Karpas-422 (cell line): ENCODE measurements at places on chromosomes 7 and 10. TPM values are rescaled to one million over a fixed set of nuclear protein-coding genes. Genes with fewer than 3 reads are reported as not detected.

DNA sequence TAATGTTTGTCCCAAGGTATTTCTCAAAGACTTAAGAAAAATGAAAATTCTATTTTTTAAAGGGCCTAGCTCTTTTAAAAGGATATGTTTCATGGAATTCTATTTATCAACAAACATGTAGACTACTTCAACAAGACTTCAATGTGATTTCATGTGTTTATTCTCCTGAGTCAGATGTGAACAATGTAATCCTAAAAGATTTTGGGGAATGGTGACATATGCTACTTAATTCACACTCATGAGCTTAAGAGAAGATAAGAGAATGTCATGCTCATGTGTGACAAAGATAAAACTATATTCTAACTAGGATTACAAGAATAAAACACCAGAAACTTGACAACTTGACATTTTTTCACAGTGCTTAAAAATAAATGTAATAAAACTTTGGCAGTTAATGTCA, 127.5 kb downstream of the TES start:
- H3K27ac ChIP-seq: no peak overlapping the region
- no peak for DNase-seq
- 0 out of 2 replicates have a peak, but pooled peaks cover 3% of the 10 kb centered on the region for H3K27me3 ChIP-seq
- no peaks in the 10 kb centered on the region for H3K36me3 ChIP-seq

DNA sequence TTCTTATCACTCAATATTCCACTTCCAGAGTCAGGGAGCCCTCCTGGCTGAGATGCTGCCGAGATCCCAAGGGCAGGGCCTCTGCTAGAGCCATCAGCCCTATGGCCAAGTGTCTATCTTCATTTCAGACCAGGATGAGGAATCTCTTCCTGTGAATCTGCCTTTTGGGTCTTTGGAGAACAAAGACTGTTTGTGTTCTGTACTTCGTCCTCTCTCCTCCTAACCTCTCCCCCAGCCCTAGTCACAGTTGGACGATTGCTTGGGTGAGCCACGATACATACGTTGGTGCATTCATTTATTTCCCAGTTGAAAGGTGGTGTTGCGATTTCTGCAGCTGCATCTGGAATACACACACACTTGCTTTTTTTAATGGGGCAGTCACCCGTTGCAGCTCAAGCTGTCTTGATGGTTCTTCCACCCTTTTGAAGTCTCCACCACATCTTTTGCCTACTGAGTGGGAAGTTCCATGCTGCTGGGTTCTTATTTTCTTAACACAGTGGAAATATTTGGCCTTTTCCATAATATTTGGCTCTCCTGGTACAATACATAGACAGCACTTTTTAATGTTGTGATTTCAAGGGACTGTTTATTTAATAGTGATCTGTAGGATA, 26.7 kb downstream of the SH3PXD2A start:
- no peak overlapping the region for H3K4me3 ChIP-seq
- no peak for DNase-seq

DNA sequence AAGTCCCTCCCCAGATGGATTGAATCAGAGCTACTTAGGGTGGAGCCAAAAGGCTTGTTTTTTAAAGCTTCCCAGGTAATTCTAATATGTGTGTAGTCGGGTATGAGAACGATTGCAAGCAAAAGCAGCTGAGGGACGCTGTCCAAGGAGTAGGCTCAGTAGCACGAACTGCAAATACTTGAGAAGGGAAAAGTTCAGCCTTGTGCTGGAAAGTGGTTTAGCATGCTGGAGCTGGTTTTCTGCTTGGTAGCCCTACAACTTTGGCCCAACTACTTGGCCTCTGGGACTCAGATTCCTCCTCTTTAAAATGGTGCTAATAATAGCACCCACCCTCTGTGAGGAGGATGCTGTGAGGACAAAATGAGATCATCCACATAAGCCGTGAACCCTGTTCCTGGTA, 76.2 kb downstream of the AHR start:
- no peak overlapping the region for H3K4me3 ChIP-seq
- H3K27ac ChIP-seq: no peak overlapping the region
- DNase-seq: no peak
- H3K4me1 ChIP-seq: no peaks in the 10 kb centered on the region

GRCh38 chr10:23439961-23440889, 1.4 kb downstream of the OTUD1 start:
- no peaks in the 10 kb centered on the region for H3K27me3 ChIP-seq
- no peak overlapping the region for H3K27ac ChIP-seq
- DNase-seq: no peak
- H3K36me3 ChIP-seq: no peaks in the 10 kb centered on the region
- H3K4me3 ChIP-seq: peak overlapping the region; percentile 62

Gene ZPBP
- not detected in 2 replicates for total RNA-seq

GRCh38 chr10:132685101-132685891, 100.7 kb downstream of the NKX6-2 start:
- no peak overlapping the region for H3K4me3 ChIP-seq
- H3K36me3 ChIP-seq: no peaks in the 10 kb centered on the region
- no peaks in the 10 kb centered on the region for H3K4me1 ChIP-seq
- no peaks in the 10 kb centered on the region for H3K27me3 ChIP-seq
- no peak for DNase-seq
- H3K27ac ChIP-seq: no peak overlapping the region

DNA sequence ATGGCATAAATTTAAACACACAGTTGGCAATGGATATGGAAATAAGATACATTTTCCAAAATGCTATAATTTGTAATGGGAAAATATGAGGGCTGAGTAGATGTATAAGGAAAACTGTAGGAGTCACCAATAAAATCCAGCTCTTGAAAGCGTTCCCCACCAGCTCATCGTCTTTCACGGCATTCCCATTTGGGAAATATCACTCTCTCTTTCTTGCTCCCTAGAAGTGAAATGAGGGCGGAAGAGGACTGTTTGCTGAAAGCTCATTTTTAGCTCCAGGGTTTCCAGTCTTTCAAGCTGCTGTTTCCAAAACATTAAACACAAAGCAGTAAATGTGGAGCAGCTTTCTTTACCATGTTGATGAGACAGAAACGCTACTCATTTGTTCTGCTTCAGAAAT, 104.6 kb upstream of the SFMBT2 start:
- no peak overlapping the region for H3K4me3 ChIP-seq
- no peak overlapping the region for H3K27ac ChIP-seq
- H3K27me3 ChIP-seq: no peaks in the 10 kb centered on the region
- H3K36me3 ChIP-seq: no peaks in the 10 kb centered on the region

Gene CDK5
- 13.6 and 33.0 TPM in 2 replicates for total RNA-seq

Gene HOXA11
- total RNA-seq: not detected in 2 replicates

GRCh38 chr7:81616951-81617350, 152.9 kb downstream of the HGF start:
- no peaks in the 10 kb centered on the region for H3K4me1 ChIP-seq
- H3K4me3 ChIP-seq: no peak overlapping the region
- no peaks in the 10 kb centered on the region for H3K36me3 ChIP-seq
- H3K27me3 ChIP-seq: no peaks in the 10 kb centered on the region

DNA sequence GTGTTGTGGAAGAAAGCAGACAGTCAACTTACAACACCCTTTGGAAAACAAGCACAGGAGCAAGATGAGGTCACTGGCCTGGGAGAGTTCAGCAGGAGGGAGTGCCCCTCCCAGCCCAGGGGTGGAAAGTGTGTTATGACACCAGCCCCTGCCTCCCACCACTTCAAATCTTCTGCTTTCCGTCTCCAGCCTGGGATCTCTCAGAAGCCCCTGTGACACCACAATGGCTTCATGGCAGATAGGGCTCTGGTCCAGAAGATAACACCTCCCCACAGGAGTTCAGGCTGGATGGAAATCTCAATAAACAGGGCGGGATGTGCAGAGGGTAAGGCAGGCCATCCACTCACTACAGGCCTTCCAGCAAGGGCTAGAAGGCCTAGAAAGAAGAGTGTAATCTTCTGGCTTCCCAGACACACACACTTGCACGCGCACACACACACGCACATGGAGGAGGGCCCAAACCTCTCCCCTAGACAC, 48.7 kb upstream of the ZMIZ1 start:
- DNase-seq: no peak
- H3K4me1 ChIP-seq: peaks cover 30% of the 10 kb centered on the region
- no peaks in the 10 kb centered on the region for H3K36me3 ChIP-seq
- no peak overlapping the region for H3K27ac ChIP-seq
- no peaks in the 10 kb centered on the region for H3K27me3 ChIP-seq

Gene SPDYE2B
- not detected in 2 replicates for total RNA-seq

Gene EPO
- total RNA-seq: not detected in 2 replicates

Gene UPK3BL1
- total RNA-seq: 41.7 and 51.4 TPM in 2 replicates

GRCh38 chr10:12471135-12471534, 121.8 kb downstream of the CAMK1D start:
- no peaks in the 10 kb centered on the region for H3K36me3 ChIP-seq
- no peak for DNase-seq
- no peak overlapping the region for H3K4me3 ChIP-seq
- no peak overlapping the region for H3K27ac ChIP-seq
- H3K4me1 ChIP-seq: no peaks in the 10 kb centered on the region

- H3K27ac ChIP-seq: no peak overlapping the region
- DNase-seq: no peak
- H3K4me3 ChIP-seq: no peak overlapping the region
- no peaks in the 10 kb centered on the region for H3K27me3 ChIP-seq
Observed at GRCh38 chr10:12629767-12630165, 280.4 kb downstream of the CAMK1D start.

DNA sequence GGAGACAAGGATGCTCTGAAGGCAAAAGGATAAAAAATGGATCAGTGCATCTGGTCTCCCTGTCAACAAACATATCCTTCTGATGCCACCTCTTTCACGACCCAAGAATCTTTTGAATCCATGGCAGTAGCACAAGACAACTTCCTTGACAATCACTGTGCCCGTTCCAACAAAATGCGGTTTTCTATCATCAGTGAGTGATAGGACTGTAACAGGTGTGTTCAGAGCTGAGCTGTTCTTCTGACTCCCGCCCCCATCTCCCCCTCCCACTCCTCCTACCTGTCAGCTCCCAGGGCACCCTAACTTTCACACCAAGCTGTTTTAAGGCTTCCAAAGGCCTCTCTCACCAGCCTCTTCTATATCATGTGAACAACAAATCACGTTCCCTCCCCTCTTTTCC, 74.8 kb downstream of the PARD3 start:
- DNase-seq: no peak
- no peak overlapping the region for H3K4me3 ChIP-seq
- no peak overlapping the region for H3K27ac ChIP-seq
- H3K36me3 ChIP-seq: no peaks in the 10 kb centered on the region
- H3K4me1 ChIP-seq: no peaks in the 10 kb centered on the region

DNA sequence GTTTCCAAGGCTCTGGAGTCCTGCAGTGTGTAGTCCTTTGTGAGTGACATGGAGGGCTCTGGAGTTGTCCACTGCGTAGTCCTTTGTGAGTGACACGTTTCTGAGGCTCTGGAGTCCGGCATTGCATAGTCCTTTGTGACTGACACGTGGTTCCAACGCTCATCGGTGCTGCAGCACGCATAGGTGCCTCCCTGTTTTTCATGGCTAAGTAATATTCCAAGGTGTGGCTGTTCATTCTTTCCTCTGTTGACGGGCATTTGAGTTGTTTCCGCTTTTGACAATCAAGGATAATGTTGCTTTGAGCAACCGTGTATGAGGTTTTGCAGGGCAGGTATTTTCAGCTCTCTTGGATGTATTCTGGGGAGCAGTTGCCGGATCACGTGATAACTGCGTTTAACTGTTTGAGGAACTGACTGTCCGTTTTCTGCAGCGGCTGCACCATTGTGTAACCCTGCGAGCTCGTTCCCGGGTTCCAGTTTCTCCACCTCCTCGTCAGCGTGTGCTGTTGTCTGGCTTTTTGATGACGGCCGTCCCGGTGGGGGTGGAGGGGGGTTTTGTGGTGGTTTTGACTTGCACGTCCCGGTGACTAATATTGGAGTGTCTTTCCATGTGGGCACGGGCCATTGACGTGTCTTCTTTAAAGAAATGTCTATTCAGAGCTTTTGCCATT, 21.1 kb downstream of the FAM20C start:
- H3K27me3 ChIP-seq: no peaks in the 10 kb centered on the region
- no peaks in the 10 kb centered on the region for H3K4me1 ChIP-seq
- no peak overlapping the region for H3K27ac ChIP-seq
- no peak overlapping the region for H3K4me3 ChIP-seq
- H3K36me3 ChIP-seq: no peaks in the 10 kb centered on the region
- DNase-seq: no peak

DNA sequence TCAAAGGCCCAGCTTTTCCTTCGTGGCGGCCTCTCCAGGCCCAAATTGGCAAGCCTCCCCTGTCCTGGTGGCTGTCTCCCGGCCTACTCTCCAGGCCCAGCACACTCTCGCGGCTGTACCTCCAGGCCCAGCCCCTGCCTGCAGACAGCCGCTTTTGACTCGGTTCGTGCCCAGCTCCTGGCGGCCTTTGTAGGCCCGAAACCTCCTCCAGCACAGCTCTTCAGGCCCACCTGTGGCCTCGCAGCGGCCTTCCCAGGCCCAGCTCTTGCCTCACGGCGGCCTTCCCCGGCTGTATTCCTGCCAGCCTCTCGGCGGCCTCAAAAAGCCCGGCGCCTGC, 18.2 kb upstream of the TMEM248 start:
- H3K27ac ChIP-seq: no peak overlapping the region
- no peaks in the 10 kb centered on the region for H3K27me3 ChIP-seq
- no peak overlapping the region for H3K4me3 ChIP-seq
- no peaks in the 10 kb centered on the region for H3K4me1 ChIP-seq
- H3K36me3 ChIP-seq: no peaks in the 10 kb centered on the region

Gene CHAT
- total RNA-seq: not detected in 2 replicates

Gene PCLO
- total RNA-seq: not detected in 2 replicates

Gene ZNF438
- total RNA-seq: 0.26 and 3.1 TPM in 2 replicates

- H3K27ac ChIP-seq: no peak overlapping the region
- no peak for DNase-seq
- no peak overlapping the region for H3K4me3 ChIP-seq
- no peaks in the 10 kb centered on the region for H3K4me1 ChIP-seq
- no peaks in the 10 kb centered on the region for H3K36me3 ChIP-seq
Observed at GRCh38 chr7:131722371-131722770, 165.9 kb upstream of the PODXL start.

Gene FXYD4
- not detected in 2 replicates for total RNA-seq

Gene HOGA1
- 0.79 TPM in 1 of 2 replicates, not detected in the other for total RNA-seq

DNA sequence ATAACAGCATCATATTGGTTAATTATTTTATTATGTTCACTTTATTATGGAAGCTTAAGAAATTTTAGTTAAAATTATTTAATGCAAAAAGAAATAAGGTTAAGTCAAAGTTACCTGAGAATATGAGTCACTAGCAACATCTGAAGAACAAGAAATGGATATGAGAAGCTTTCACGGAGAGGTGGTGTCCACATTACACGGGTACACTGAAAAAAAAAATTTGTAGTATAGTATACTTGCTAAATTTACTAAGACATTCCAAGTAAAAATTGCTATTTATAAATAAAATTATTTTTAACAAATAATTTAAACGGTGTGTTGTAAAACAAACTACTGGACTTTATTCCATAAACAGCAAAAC, 63.9 kb downstream of the DPY19L1 start:
- no peaks in the 10 kb centered on the region for H3K4me1 ChIP-seq
- no peaks in the 10 kb centered on the region for H3K36me3 ChIP-seq
- DNase-seq: no peak
- no peaks in the 10 kb centered on the region for H3K27me3 ChIP-seq
- H3K27ac ChIP-seq: no peak overlapping the region

Gene FKBP14
- total RNA-seq: 9.0 and 13.5 TPM in 2 replicates

Gene LRRC17
- not detected in 2 replicates for total RNA-seq

GRCh38 chr10:70481105-70481504, 2.5 kb downstream of the PALD1 start:
- DNase-seq: no peak
- peak overlapping the region; percentile 96; the same call in 1 of the 2 replicates for H3K4me3 ChIP-seq
- peak overlapping the region; percentile 90 for H3K27ac ChIP-seq
- H3K4me1 ChIP-seq: peaks cover 43% of the 10 kb centered on the region

- no peaks in the 10 kb centered on the region for H3K36me3 ChIP-seq
- no peaks in the 10 kb centered on the region for H3K27me3 ChIP-seq
- peaks cover 50% of the 10 kb centered on the region for H3K4me1 ChIP-seq
- H3K4me3 ChIP-seq: peak overlapping the region; percentile 45
- DNase-seq: peak; percentile 89
- peak overlapping the region; percentile 95 for H3K27ac ChIP-seq
Observed at GRCh38 chr7:8177109-8177933, 84.6 kb downstream of the ICA1 start.
